ENCODE measurements at places on chromosomes 7 and 10.
A peak's percentile ranks its signal among the peaks of the same experiment; 100 is the strongest.

GRCh38 chr10:64096941-64097340, 575.7 kb downstream of the REEP3 start:
- peak; percentile 74 for DNase-seq

GRCh38 chr10:110353244-110354119, 48.8 kb upstream of the SMNDC1 start:
- DNase-seq, result peak; percentile 85

DNA sequence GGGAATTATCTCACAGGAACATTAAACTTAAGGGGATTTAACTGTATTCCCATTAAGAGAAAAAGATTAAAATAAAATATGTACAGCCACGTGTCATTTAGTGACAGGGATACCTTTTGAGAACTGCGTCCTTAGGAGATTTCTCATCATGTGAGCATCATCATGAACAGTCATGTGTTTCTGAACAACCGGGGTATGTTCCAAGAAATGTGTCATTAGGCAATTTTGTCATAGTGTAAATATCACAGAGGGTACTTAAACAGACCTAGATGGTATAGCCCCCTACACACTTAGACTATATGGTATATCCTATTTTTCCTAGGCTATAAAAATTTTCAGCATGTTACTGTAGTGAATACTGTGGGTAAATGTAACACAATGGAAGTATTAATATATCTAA, 840.3 kb downstream of the CNTNAP2 start:
- peak; percentile 56 for DNase-seq

DNA sequence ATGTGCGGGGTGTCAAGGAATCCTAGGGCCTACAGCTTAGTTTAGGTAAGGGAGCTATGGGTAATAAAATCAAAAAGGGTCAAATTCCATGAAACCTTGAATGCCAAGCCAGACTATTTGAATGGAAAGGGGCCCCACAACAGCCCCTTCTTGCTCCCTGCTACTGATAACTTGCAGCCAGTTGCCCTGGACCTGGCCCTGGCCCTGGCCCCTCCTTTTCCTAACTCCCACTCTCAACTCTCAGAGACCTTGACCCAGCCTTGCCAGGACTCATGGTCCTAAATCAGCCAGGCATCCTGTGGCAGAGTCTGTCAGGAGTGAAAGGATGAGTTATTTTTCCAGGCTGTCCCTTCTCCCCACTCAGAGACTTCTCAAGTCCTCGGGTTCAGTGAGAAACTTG, 5.9 kb downstream of the KCNIP2 start:
- DNase-seq, result no peak

DNA sequence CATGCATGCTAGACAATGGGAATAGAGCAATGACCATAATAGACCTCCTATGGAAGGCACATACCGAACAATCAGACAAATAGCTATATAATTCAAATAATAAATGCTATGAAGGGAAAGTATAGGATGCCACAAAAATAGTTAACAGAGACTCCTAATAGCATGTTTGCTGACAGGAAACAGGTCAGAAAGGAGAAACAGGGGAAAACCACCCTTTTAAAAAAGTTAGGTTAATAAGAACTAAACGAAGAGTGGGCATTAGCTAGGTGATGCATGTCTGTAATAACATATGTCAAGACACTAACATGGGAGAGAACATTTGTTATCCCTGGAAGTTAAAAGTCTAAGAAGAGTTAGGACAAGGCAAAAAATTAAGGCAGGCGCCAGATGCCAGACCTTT, 58.9 kb downstream of the ABI1 start:
- no peak for DNase-seq

GRCh38 chr7:69903410-69903809, 305.1 kb downstream of the AUTS2 start:
- no peak for DNase-seq

DNA sequence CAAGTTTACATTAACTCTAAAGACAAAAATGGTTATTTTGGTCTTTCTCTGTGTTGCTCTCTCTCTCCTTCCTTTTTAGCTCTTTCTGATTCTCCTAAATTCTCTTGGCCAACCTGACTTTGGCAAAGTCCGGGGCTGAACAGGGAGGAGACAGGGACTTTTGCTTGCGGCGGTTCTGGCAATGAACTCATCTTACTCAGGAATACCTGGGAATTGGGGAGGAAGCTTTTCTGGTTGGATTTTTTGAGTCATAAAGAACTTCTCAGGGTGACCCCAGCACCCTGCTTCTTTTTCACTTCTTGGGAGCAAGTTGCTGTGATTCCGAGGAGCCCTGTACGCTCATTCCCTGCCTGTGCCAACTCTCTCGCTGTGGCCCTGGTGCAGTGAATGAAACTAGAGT, 16.0 kb downstream of the GATA3 start:
- DNase-seq, result no peak

DNA sequence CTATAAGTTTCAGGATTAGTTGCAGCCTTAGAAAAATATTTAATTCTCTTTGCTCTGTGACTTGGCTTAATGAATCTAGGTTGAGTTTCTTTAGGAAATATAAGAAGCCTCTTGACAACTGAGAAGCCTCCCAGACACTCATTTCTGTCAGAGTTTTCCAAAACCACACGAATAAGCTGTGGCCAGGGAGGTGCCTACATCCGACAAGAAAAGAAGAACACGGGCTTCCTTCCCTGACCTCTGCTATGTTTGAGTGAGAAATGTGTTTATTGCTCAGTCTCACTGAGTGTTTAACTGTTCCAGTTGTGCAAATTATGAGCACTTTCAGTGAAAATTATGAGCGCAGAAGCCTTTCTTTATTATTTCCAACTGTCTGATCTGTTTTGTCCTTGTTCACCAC, 105.0 kb downstream of the TRIL start:
- no peak for DNase-seq

GRCh38 chr10:124181656-124182055, 88.3 kb upstream of the CHST15 start:
- no peak for DNase-seq

DNA sequence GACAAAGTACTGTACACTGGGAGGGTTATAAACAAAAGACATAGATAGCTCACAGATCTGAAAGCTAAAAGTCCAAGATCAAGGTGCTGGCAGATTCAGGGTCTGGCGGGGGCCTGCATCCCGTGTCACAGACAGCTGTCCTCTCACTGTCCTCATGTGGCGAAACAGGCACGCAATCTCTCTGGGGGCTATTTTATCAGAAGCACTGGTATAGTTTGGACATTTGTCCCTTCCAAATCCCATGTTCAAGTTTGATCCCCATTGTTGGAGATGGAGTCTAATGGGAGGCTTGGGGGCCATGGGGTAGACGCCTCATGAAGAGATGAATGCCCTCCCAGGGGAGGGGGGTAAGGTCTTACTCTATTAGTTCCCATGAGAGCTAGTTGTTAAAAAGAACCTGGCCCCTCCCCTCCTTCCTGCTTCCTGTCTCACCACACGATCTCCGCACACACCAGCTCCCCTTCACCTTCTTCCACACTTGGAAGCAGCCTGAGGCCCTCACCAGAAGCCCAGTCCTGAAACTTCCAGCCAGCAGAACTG, 72.5 kb upstream of the UCN3 start:
- DNase-seq, result no peak

DNA sequence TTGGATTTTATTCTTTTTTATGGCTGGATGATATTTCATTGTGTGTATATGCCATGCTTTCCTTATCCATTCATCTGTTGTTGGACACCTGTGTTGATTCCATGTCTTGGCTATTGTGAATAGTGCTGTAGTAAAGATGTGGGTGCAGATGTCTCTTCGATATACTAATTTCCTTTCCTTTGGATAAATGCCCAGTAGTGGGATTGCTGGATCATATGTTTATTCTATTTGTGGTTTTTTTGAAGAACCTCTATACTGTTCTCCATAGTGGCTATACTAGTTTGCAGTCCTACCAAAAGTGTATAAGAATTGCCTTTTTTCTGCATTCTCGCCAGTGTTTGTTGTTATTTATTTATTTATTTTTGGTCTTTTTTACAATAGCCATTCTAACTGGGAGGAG, 159.8 kb downstream of the WNT2 start:
- DNase-seq, result peak; percentile 87

DNA sequence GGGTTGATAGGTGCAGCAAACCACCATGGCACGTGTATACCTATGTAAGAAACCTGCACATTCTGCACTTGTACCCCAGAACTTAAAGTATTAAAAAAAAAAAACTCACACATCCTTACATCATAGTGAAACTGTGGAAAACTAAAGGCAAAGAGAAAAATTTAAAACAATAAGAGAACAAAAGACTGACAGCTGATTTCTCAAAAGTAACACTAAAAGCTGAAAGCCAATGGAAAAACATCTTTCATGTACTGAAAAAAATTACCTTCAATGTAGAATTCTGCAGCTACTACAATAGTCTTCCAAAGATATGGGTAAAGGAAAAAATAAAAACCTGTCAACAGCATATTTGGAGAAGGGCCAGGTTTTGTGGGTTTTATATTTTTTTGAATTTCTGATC, 729.1 kb upstream of the NRP1 start:
- no peak for DNase-seq

GRCh38 chr7:112160130-112160770, 45.9 kb downstream of the DOCK4 start:
- DNase-seq, result peak; percentile 66

DNA sequence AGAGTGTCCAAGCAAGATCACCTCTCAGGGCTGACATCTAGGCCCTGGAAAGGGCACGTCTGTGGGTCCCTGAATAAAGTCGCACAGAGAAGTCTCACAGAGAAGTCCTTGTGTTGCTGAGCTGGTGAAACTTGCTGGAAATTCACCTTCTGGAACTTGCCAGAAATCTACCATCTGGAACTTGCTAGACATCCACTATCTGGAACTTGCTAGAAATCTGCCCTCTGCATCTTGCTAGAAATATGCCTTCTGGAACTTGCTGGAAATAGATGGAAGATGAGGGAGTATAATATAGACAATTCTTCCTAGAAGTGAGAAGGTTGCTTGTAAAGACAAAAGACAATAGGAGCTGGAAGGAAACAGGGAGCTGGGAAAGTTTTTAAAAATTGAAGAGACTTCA, 5.4 kb upstream of the TAX1BP1 start:
- DNase-seq, result no peak
